ENCODE measurements at places on chromosomes 5 and 9.

- DNase-seq: no peak
Measured at GRCh38 chr5:132020568-132021339, 9.3 kb upstream of the ACSL6 start.

DNA sequence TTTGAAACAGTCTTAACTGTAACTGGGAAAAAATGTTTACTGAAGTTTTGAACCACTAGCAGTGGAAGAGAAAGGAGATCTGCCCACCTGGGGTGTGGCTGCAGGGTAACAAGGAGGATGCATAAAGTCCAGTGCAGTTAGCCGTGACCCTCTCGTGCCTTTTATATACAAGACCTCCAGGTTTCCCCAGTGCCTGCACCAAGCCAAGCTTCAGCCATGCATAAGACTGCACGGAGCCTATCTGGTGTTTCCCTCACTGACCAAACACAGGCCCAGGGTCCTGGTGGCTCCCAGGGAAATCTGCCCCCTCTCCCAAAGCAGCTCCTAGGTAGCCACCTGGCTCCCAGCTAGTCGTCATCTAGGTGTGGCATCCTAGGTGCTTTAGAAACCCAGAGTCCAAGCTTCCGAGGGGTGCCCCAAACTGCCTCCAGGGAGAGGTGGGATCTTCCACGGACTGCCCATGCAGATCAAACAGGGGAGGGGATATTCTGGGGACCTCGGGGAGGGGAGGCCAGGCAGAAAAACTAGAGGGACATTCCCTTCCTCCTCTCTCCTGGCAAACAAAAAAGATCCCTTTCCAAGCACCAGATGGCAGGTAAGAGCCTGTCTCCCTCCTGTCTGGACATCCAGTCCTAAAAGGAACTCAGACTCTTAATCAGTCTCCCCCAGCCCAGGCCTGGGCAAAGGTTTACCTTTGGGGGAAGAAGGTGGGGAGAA lies 2.7 kb downstream of the SHB start:
- no peak for DNase-seq

- DNase-seq: peak; percentile 15
Measured at GRCh38 chr9:5920860-5921328, 30.2 kb downstream of the MLANA start.

GRCh38 chr9:99062549-99062948 lies 42.4 kb upstream of the TGFBR1 start:
- no peak for DNase-seq

DNA sequence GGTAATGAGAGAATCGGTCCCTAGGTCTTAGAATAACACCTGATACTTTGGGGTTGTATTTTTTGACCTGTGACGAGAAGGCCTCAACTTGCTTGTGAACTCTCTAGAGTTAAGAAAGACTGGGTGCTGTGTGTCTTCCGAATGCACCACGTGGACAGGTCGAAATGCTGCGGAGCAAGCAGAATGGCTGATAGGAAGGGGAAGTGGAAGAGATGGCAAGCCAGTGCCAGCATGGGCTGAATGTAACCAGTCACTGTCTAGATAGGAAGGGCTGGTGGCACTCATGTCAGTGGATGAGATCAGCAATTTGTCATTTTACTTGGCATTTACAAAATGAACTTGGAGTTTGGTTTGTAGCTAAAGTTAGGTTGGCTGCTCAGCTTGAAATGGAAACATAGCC lies 5.6 kb downstream of the OTULINL start:
- no peak for DNase-seq

DNA sequence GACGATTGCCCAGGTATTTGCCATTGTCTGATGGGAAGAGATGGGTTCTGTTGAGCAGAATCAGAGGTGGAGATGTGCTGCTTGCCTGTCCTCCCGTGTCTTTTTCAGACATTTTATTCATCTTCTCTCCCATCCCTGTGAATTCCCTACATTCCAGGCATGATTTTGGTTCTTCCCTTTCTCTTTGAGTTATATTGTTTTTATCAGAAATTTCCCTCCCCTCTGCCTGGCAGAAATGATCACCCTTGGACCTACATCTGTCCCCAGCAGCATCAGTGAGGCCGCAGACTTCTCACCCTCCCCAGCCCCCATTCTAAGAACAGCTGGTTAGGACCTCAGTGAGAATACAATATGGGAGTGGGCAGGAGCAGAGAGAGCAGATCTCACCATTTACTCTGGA lies 640.2 kb downstream of the CCDC171 start:
- DNase-seq: no peak

- DNase-seq: no peak
Measured at GRCh38 chr5:74541381-74541781, 99.1 kb downstream of the ENC1 start.

DNA sequence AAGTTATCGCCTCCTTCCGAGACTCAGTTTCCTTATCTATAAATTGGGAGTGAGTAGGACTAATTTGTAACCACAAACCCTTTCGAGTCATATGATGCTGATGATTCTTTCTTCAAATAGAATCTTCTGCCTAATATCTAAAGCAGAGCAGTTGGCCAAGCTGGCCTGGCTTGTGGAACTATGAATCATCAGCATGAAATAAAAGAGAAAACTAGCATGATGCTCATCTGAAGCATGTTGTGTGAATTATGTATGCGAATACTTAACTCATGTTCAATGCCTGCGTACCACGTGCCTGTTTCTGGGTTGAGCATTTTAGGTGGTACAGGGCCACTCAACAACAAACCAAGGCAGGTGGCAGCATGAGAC lies 15.0 kb upstream of the ORM1 start:
- DNase-seq: no peak

DNA sequence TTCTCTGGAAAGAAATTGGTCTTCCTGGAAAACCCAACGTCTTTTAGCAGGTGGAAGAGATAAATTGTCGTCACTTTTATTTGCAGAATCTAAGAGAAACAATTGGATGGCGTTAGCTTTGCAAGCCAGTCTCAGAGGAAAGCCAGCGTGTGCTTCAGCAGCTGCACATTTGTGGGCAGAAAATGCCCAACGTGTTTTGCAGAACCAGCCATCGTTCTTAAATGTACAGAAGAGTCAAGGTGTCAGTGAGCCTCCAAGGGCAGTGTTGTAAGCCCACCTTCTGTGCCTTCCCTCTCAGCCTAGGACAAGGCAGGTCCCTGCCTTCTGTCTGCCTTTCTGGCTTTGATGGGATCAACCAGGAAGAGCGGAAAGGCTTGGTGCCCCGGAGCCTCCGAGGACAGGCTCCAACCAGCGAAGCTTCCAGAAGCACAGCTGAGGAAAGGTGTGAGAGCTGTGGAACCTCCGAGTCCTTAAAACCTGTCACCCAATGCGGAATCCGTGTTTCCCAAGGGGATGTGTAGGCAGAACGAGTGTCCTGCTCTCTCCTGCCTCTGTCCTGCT lies 116.0 kb upstream of the IRX2 start:
- DNase-seq: no peak

- no peak for DNase-seq
Measured at GRCh38 chr5:122704247-122705036, 70.4 kb upstream of the SNX2 start.

DNA sequence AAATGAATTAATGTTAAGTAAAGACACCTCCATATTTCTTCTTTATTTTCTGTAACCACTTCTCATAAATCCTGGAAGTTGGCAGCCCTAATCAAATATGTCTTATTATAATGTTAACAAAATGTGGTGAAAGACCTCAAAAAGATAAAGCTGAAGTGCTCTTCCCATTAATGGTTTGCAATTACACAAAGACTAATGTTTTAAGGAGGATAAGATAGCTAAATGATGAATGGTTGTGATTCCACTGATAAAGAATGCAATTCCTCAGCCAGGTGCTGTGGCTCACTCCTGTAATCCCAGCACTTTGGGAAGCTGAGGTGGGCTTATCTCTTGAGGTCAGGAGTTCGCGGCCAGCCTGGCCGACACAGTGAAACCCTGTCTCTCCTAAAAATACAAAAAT lies 125.8 kb upstream of the SNX2 start:
- no peak for DNase-seq

Data from stimulated activated CD8-positive, alpha-beta memory T cell treated with anti-CD3 and anti-CD28 coated beads, Interleukin-7, amount 100 ng/mL, for 48 hours (primary cell).